Upper lobe of right lung (tissue), 1 donor: ENCODE measurements at places on chromosomes 5 and 9. TPM values are rescaled to one million over a fixed set of nuclear protein-coding genes. Genes with fewer than 3 reads are reported as not detected.

SEMA5A gene
- 38.9 TPM for total RNA-seq

LCN12 gene
- 2.6 TPM for total RNA-seq

PCDHA12 gene
- total RNA-seq, result 8.8 TPM

PRRX2 gene
- 1.1 TPM for total RNA-seq

SNCAIP gene
- total RNA-seq, result 4.0 TPM

PTGDS gene
- 477 TPM for total RNA-seq

ARHGEF39 gene
- 0.38 TPM for total RNA-seq

ADAMTS13 gene
- 2.0 TPM for total RNA-seq

GRCh38 chr5:147234239-147234824 lies 494 bp upstream of the STK32A start:
- H3K36me3 ChIP-seq, result no peaks in the 10 kb centered on the region
- peaks cover 17% of the 10 kb centered on the region for H3K27me3 ChIP-seq
- no peaks in the 10 kb centered on the region for H3K4me1 ChIP-seq
- peak overlapping the region; percentile 56 for H3K4me3 ChIP-seq
- peak overlapping the region; percentile 9 for H3K27ac ChIP-seq

- H3K27ac ChIP-seq, result no peak overlapping the region
- no peak for DNase-seq
- H3K27me3 ChIP-seq, result no peaks in the 10 kb centered on the region
Measured at GRCh38 chr5:103840600-103840999, 278.0 kb upstream of the NUDT12 start.

DNA sequence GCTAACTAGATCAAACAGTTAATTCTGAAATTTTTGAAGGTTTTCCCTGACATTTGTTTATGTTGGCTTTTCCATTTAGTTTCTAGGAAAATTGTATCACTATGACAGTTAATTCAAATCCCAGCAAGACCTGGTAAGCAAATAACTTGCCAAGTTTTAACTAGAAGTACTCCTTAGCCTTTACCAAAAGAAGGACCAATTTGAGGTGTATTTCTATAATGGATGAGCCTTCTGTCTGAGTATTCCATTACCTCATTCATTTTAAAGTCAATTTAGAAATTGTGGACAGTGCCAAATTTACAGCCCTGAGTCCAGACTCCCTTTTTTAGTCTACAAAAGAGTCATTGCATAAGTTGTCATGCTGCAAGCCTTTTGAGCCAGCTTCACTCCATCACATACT lies 687.6 kb downstream of the CETN3 start:
- no peak overlapping the region for H3K4me3 ChIP-seq
- H3K27ac ChIP-seq, result no peak overlapping the region
- no peak for DNase-seq
- no peaks in the 10 kb centered on the region for H3K36me3 ChIP-seq
- H3K27me3 ChIP-seq, result no peaks in the 10 kb centered on the region

GRCh38 chr9:27457445-27457844 lies 66.6 kb upstream of the IFNK start:
- H3K27ac ChIP-seq, result no peak overlapping the region
- H3K36me3 ChIP-seq, result peaks cover 8% of the 10 kb centered on the region
- DNase-seq, result no peak
- no peaks in the 10 kb centered on the region for H3K27me3 ChIP-seq
- no peak overlapping the region for H3K4me3 ChIP-seq

DNA sequence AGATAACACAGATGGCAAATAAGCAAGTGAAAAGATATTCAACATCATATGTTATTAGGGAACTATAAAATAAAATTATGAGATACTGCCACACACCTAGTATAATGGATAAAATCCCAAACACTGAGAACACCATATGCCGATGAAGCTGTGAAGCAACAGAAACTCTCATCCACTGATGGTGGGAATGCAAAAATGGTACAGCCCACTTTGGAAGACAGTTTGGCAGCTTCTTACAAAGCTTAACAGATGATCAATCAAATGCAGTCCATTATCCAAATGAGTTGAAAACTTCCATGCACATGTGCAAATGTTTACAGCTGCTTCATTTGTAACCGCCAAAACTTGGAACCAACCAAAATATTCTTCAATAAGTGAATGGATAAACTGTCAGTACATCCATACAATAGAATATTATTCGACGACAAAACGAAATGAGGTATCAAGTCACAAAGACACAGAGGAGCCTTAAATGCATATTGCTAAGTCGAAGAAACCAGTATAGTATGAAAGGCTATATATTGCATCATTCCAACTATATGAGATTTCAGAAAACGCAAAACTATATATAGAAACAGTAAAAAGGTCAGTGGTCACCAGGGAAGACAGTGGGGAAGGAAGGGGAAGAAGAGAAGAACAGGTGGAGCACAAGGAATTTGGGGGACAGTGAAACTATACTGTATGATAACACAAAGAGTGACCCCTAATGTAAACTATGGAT lies 14.9 kb downstream of the PFDN1 start:
- no peak overlapping the region for H3K4me3 ChIP-seq
- no peaks in the 10 kb centered on the region for H3K27me3 ChIP-seq
- H3K36me3 ChIP-seq, result no peaks in the 10 kb centered on the region
- no peak for DNase-seq
- peaks cover 20% of the 10 kb centered on the region for H3K4me1 ChIP-seq
- H3K27ac ChIP-seq, result no peak overlapping the region

GRCh38 chr9:7402334-7403027 lies 397.1 kb downstream of the DMAC1 start:
- no peak overlapping the region for H3K4me3 ChIP-seq
- H3K27me3 ChIP-seq, result no peaks in the 10 kb centered on the region
- DNase-seq, result no peak
- no peak overlapping the region for H3K27ac ChIP-seq
- H3K4me1 ChIP-seq, result no peaks in the 10 kb centered on the region

DNA sequence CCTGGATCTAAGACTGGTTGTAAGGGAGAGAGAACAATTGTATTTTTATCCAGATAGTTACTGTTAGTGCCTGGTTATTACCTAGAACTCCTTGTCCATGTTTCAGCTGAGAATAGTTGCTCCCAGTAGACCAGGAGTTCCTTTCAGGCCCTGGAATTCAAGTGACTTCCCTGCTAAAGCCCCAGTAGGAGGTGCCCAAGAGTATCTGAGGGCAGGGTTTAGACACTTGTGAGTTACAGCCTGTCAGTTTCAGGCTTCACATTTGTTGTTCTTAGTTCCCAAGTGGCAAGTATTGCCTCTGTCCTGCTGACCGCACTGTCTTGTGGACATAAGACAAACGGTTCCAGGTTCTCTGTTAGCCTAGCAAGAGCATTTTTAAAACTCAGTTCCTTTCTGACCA lies 743.9 kb upstream of the SEMA6A start:
- no peak overlapping the region for H3K27ac ChIP-seq
- no peak for DNase-seq
- H3K36me3 ChIP-seq, result no peaks in the 10 kb centered on the region
- H3K27me3 ChIP-seq, result no peaks in the 10 kb centered on the region

- DNase-seq, result peak; percentile 85
- peak within 1 kb of the TSS; percentile 73 for H3K27ac ChIP-seq
- H3K27me3 ChIP-seq, result no peaks in the 10 kb centered on the region
- H3K4me3 ChIP-seq, result peak within 1 kb of the TSS; percentile 67
- peaks cover under 1% of the 10 kb centered on the region for H3K36me3 ChIP-seq
- H3K4me1 ChIP-seq, result peaks cover 35% of the 10 kb centered on the region
Measured at GRCh38 chr5:172454358-172455086, at the start of gene SH3PXD2B. TSS of gene SH3PXD2B (minus strand) at chr5:172454525. CDS start at chr5:172454352, 173 bp downstream.

- no peak overlapping the region for H3K4me3 ChIP-seq
- no peaks in the 10 kb centered on the region for H3K4me1 ChIP-seq
- no peaks in the 10 kb centered on the region for H3K36me3 ChIP-seq
- H3K27me3 ChIP-seq, result no peaks in the 10 kb centered on the region
- no peak overlapping the region for H3K27ac ChIP-seq
- DNase-seq, result no peak
Measured at GRCh38 chr5:174221436-174221835, 175.9 kb downstream of the NSG2 start.

DNA sequence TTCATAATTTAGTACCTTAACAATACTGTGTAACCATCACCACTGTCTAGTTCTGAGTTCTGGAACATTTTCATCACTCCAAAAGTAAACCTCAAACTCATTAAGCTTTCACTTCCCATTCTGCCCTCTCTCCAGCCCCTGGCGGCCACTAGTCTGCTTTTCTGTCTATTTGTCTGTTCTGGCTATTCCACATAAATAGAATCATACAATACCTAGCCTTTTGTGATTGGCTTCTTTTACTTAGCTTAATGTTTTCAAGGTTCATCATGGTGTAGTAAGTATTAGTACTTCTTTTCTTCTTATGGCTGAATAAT lies 138.7 kb downstream of the RAPGEF6 start:
- H3K4me3 ChIP-seq, result no peak overlapping the region
- peak; percentile 61 for DNase-seq
- H3K27me3 ChIP-seq, result no peaks in the 10 kb centered on the region
- H3K27ac ChIP-seq, result no peak overlapping the region
- peaks cover 43% of the 10 kb centered on the region for H3K36me3 ChIP-seq

- H3K4me3 ChIP-seq, result no peak overlapping the region
- peaks cover 11% of the 10 kb centered on the region for H3K36me3 ChIP-seq
- H3K27ac ChIP-seq, result no peak overlapping the region
- DNase-seq, result no peak
- peaks cover 7% of the 10 kb centered on the region for H3K4me1 ChIP-seq
Measured at GRCh38 chr5:73912821-73913271, 286.9 kb downstream of the ARHGEF28 start.

- peaks cover 39% of the 10 kb centered on the region for H3K36me3 ChIP-seq
- no peak overlapping the region for H3K27ac ChIP-seq
- no peaks in the 10 kb centered on the region for H3K27me3 ChIP-seq
- no peaks in the 10 kb centered on the region for H3K4me1 ChIP-seq
Measured at GRCh38 chr5:154384480-154385235, 61.1 kb upstream of the SAP30L start.

DNA sequence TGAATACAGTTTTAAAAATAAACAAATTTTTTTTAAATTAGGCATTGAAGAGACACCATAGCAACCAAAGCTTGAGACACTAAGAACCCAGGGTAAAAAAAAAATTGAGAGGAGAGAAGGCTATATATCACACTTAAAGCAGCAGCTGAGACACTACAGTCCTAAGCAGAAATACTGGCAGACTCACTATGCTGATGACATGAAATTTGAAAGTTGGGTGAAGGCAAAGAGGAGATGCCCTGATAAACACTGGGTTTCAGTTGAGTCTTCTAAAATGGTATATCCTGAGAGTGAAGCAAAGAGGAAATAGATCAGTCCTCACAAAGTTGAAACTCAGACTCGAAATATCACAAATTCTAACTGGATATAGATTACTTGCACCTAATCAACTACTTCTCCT lies 419.9 kb upstream of the CDH9 start:
- no peaks in the 10 kb centered on the region for H3K4me1 ChIP-seq
- no peaks in the 10 kb centered on the region for H3K27me3 ChIP-seq
- no peak for DNase-seq
- H3K4me3 ChIP-seq, result no peak overlapping the region
- no peaks in the 10 kb centered on the region for H3K36me3 ChIP-seq

GRCh38 chr9:127781806-127782205 lies 3.3 kb upstream of the SH2D3C start:
- no peak overlapping the region for H3K4me3 ChIP-seq
- peaks cover 34% of the 10 kb centered on the region for H3K4me1 ChIP-seq
- H3K27ac ChIP-seq, result no peak overlapping the region
- H3K36me3 ChIP-seq, result no peaks in the 10 kb centered on the region
- no peaks in the 10 kb centered on the region for H3K27me3 ChIP-seq

GRCh38 chr9:93209576-93210323 lies 25.8 kb downstream of the WNK2 start:
- no peaks in the 10 kb centered on the region for H3K27me3 ChIP-seq
- no peak overlapping the region for H3K4me3 ChIP-seq
- no peak for DNase-seq
- H3K4me1 ChIP-seq, result no peaks in the 10 kb centered on the region
- H3K27ac ChIP-seq, result no peak overlapping the region
- H3K36me3 ChIP-seq, result no peaks in the 10 kb centered on the region

GRCh38 chr9:20376042-20376441 lies 246.3 kb downstream of the MLLT3 start:
- H3K4me3 ChIP-seq, result no peak overlapping the region
- no peaks in the 10 kb centered on the region for H3K36me3 ChIP-seq
- no peak for DNase-seq

DNA sequence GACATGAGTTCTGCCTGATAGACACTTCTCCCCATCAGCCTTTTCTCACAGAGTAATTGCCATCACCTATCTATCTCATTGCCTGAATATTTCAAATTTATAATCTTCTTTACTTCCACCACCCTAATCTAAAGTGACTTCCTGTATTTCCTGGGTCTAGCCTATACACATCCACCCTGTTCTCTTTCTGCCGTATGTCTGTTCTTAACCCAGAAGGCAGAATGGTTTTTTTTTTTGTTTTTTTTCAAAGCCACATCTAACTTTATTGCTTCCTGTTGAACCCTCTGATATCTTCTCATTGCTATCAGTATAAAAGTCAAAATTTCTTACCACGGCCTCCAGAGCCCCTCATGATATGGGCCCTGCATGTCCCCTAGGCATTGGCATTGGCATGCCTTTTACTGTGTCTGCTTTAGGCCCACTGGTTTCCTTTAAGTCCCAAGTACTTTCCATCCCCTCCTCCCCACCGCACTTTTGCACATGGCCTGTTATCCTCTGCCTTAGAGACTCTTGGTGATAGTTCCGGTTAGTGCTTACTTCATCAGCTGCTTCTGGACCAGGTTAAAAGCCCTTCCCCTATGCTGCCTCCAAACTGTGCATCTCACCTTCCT lies 159.9 kb downstream of the MAN2A1 start:
- no peaks in the 10 kb centered on the region for H3K27me3 ChIP-seq
- no peak overlapping the region for H3K27ac ChIP-seq
- H3K4me1 ChIP-seq, result no peaks in the 10 kb centered on the region
- DNase-seq, result no peak
- H3K36me3 ChIP-seq, result peaks cover 15% of the 10 kb centered on the region

- peak; percentile 53 for DNase-seq
- H3K27ac ChIP-seq, result no peak overlapping the region
- peaks cover 6% of the 10 kb centered on the region for H3K4me1 ChIP-seq
Measured at GRCh38 chr5:132010645-132010988, 841 bp downstream of the ACSL6 start.

- no peaks in the 10 kb centered on the region for H3K4me1 ChIP-seq
- H3K36me3 ChIP-seq, result no peaks in the 10 kb centered on the region
- no peaks in the 10 kb centered on the region for H3K27me3 ChIP-seq
- H3K27ac ChIP-seq, result no peak overlapping the region
- DNase-seq, result no peak
- no peak overlapping the region for H3K4me3 ChIP-seq
Measured at GRCh38 chr5:118578093-118578492, 410.3 kb downstream of the DTWD2 start.

GRCh38 chr5:180823346-180823745 lies 20.7 kb upstream of the MGAT1 start:
- no peak overlapping the region for H3K4me3 ChIP-seq
- no peaks in the 10 kb centered on the region for H3K36me3 ChIP-seq
- peaks cover 51% of the 10 kb centered on the region for H3K4me1 ChIP-seq
- no peaks in the 10 kb centered on the region for H3K27me3 ChIP-seq
- DNase-seq, result no peak

DNA sequence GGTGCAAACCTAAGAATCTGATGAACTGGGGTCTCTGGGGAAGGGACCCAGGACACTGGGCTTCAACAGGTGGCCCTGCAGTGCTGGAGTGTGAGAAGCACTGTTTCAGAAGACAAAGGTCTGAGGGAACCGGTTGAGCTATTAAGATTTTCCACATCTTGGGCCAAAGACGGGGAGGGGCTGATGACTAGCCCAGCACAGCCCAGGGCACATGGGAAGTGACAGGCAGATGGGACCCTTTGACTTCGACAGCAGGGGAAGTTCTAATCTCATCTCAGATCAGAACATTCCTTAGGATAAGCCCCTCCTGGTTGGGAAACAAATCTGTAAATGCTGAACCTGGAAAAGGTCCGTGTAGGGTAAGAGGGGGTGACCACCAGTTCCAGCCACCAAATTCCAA lies 67.4 kb downstream of the RAPGEF1 start:
- peak overlapping the region; percentile 61 for H3K27ac ChIP-seq
- no peaks in the 10 kb centered on the region for H3K36me3 ChIP-seq
- no peak for DNase-seq
- H3K4me1 ChIP-seq, result peaks cover 91% of the 10 kb centered on the region
